Left lung (tissue), 14 donors: ENCODE measurements at places on chromosomes 5 and 9. TPM values are rescaled to one million over a fixed set of nuclear protein-coding genes. Genes with fewer than 3 reads are reported as not detected.

The PKD2L2 gene
- not detected for total RNA-seq

The ANKRD55 gene
- total RNA-seq = 0.94 TPM

The PCA3 gene
- total RNA-seq = not detected

The IFNA13 gene
- total RNA-seq = not detected

The GABRG2 gene
- total RNA-seq = not detected

The CD14 gene
- 252 TPM for total RNA-seq

The DENND1A gene
- 23.2 TPM for total RNA-seq

The PCDHGB2 gene
- 2.3 TPM for total RNA-seq

The PSAT1 gene
- 15.9 TPM for total RNA-seq

The PCDHGA10 gene
- total RNA-seq = 5.2 TPM

The PCDHA4 gene
- total RNA-seq = 0.65 TPM
